ENCODE measurements at places on chromosomes 12 and 14.
A peak's percentile ranks its signal among the peaks of the same experiment; 100 is the strongest.

DNA sequence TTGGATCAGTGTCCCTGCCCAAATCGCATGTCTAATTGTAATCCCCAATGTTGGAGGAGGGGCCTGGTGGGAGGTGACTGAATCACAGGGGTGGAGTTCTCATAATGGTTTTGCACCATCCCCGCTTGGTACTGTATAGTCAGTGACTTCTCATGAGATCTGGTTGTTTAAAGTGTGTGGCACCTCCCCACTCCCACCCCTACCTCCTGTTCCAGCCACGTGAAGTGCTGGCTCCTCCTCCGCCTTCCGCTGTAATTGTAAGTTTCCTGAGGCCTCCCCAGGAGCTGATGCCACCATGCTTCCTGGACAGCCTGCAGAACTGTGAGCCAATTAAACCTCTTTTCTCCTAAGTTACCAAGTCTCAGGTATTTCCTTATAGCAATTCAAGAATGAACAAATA is 67.2 kb downstream of the FERMT2 start:
- DNase-seq: no peak

- no peak for DNase-seq
Observed at GRCh38 chr12:75305412-75306332, 24.5 kb downstream of the CAPS2 start.

GRCh38 chr12:43337571-43338444 is 214.2 kb downstream of the ADAMTS20 start:
- DNase-seq: no peak

DNA sequence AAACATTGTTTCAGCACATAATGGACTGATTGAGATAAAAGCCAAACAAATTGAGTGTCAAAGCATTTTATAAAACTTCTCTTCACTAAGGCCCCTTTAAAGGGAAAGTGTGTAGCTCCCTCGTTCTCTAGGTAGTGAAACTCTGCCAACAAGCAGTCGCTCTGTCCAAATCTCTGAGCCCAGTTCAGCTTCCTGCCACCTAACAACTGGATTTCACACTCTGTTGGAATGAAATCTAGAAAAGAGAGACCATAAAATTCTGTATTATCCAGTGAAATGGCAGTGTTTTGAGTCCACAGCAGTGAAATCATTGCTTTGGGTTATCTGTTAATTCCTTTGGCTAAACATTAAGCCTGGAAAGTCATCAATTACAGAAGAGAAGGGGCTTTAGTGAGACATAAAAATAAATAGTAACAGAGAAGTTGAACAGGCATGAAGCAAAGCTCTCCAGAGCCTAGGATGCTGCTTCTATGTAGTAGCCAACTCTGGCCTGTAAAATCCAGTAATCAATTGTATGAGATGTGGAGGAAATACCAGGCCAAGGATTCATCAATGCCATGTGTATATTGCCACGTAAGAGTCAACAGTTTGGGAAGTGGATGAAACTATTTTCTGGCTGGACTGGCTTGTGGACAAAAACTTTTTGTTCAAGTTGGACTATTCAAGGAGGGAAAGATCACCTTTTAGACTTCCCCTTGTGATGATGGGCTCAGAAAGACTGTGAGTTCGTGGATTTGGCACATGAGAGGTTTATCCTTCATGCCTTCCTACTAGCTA is 122.5 kb downstream of the WIF1 start:
- no peak for DNase-seq

DNA sequence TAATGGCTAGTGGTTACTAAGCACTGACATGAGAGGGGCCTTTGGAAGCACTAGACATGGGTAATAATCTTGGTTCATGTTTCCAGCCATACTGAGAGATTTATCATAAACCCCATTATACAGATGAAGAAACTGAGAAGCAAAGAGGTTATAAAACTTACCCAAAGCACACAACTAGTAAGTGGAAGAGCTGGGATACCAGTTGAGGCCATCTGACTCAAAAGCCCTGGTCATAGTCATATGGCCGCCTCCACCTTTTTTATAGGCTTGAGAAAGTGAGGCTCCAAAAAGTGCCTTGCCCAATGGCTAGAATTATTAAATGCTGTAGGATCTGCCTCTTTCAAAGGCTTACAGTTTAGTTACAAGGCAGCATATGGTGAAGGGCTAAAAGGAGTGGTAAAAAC is 944 bp downstream of the TXNRD1 start:
- DNase-seq: no peak

GRCh38 chr12:57262126-57262822 is 11.3 kb upstream of the STAC3 start:
- DNase-seq: no peak

DNA sequence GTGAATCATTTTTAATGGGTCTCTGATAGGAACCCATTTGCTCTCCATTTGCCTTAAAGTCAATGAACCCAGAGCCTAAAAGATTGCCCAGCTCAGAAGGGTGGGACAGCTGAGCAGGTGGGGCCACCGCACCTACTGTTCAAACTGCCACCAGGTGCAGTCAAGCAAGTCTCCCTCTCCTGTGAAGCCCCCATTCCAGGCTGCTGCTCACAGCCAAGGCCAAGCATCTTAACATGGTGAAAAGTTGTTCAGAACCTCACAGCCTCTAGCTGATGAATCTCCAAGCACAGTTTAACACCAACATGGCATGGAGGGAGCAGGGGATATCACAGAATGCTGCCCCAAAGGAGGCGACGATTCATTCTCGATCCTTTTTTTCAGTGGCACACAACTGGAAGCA is 29.5 kb downstream of the ANO2 start:
- no peak for DNase-seq

GRCh38 chr14:63770187-63770807 is 42.4 kb upstream of the SGPP1 start:
- DNase-seq: peak; percentile 32

- no peak for DNase-seq
Observed at GRCh38 chr12:54068418-54069070, 14.9 kb downstream of the HOXC4 start.

DNA sequence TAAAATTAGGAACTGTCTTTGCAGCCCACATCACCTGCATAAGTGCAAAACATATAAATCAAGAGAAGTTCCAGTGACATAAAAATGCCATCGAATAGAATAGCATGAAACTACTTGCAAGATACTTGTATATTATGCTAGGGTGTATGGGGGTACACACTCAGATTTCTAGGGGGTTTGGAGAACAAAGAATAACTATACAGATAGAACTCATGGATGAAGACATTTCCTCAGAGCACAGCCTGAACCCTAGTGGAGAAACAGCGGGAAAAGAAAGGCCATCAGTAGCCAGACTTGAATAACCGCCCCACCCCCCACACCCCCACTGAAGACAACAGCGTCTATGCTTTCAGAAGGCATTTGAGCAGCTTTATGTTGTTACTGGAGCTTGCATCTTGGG is 425.8 kb downstream of the NPAS3 start:
- no peak for DNase-seq

DNA sequence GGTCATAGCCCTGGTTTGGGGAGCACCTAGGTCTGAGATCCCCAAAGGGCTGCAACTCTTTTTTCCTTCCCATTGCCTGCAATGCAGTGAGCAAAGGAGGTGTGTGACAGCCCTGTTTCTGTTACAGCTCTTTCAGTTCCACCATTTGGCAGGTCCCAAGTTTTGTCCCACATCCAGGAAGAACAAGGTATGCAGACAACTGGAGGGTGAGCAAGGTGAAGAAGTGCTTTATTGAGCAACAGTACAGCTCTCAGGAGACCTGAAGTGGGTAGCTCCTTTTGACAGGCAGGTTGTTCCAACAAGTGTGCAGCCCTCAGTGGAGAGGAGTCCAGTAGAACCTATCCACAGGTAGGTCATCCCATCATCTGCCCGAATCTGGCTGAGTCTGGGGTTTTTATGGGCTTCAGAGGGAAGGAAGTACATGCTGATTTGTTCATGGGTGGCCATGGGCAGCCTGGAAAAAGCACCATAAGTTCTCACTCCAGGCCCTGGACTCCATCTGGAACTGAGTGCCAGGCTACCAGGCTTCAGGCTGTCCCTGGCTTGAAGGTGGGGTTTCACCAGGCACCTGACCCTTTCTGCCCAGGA is 62.8 kb upstream of the NAV3 start:
- DNase-seq: no peak

DNA sequence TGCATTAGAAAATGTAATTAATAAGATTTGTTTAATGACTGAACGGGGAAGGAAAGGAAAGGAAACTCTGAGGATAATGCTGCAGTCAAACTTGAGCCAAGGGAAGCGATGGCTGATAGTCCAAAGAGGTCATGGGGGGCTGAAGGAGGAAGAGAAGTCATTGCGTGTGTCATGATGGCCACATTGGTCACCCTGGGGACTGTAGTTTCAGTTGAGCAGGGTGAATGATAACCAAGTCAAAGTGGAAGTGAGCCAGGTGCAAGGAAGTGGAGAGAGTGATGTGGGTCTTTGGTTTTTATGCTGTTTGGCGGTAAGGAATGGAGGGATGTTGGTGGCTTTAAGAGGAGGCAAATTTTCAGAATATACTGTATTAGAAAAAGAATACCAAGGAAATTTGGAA is 21.6 kb downstream of the C12orf75 start:
- no peak for DNase-seq

GRCh38 chr14:73760598-73761586 is 46.7 kb upstream of the PNMA1 start:
- no peak for DNase-seq

GRCh38 chr12:93127582-93128331 is 198.7 kb upstream of the EEA1 start:
- DNase-seq: no peak

GRCh38 chr14:68577802-68578541 is 214.9 kb downstream of the ZFP36L1 start:
- no peak for DNase-seq

DNA sequence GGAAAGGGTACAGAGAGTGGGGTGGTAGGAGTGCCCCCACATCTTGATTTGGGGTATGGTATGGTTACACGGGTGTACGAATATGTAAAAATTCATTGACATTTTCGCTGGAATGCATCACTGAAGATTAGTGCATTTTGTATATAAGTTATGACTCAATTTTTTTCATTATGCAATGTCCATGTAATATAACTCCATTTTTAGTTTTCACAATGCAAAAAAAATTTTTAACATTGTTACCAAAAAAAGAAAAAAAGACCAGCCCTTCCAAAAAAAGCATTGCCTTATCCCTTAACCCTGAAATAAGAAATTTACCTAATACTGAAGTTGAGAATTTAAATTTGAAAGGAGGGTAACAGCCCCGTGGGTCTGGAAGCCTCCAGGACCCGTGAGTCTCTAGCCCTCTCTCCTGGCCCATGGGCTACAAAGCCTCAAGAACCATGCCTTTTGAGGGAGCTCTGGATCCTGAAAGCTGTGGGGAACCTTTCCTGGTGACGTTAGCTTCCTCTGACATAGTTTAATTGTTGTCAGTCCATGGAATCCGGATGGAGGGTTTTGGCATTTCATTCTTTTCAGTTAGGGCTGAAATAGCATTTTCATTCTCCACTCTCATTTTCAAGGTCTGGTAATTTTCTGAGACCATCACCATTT is 55.6 kb upstream of the ACTN1 start:
- DNase-seq: no peak

GRCh38 chr14:82046512-82047226 is 513.0 kb upstream of the SEL1L start:
- DNase-seq: no peak

DNA sequence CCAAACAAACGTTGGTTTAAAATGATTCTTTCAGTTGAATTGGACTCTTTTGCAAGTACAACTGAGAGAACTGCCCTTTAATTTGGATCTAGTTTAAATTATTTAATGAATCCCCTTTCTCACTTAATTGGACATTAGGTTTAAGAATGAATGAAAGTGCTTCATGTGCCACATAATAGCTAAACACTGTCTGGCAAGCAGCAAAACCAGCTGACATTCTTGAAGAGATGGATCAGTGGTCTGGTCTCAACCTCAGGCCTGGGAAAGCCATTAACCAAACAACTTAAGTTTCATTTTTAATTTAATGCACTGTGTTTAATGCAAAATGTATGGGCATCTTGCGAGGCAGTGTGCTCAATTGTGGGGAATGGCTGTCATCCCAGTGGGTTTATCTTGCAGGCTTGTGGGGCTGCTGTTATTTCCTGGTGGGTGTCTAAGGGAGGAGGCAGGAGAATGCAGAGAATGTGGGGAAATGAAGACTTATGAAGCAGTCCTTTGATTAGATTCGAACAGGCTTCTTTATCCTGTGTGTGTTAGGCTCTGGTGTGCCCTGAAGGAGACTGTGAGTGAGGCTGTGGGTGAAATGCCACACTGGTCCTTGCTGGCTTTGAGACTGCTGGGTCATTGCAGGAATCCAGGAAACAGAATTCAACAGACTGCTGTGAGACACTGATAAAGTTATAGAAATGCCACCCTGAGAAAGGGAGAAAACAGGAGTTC is 144.1 kb upstream of the PELI2 start:
- DNase-seq: no peak

- no peak for DNase-seq
Observed at GRCh38 chr12:129771238-129771637, 132.6 kb downstream of the TMEM132D start.

DNA sequence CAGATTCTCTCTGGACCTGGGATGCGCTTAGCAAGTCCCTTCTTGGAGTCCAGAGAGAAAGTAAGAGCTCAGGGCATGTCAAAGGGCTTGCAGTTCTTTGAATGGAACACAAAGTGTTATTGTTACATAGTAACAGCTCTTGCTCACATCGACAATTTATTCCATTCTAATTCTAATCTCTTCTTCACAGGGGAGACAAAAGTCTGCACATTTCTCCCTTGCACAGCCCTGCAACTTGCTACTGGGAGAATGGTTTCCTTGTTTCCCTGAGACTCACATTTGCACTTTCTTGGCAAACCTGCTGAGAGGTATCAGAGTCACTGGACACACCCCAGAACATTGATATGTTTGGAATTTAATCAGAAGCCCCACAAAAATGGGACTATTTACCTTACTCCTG is 209.9 kb upstream of the IGF1 start:
- no peak for DNase-seq

- DNase-seq: no peak
Observed at GRCh38 chr14:69882116-69882864, 3.1 kb downstream of the SMOC1 start.

- DNase-seq: no peak
Observed at GRCh38 chr12:108807996-108808769, 49.2 kb downstream of the SSH1 start.

Data from nucleus accumbens (tissue), 56 donors.